CD4-positive, alpha-beta T cell (primary cell): ENCODE measurements at places on chromosomes 3 and 15.

GRCh38 chr15:96037584-96037983 lies 292.9 kb upstream of the NR2F2 start:
- no peak for DNase-seq

- no peak for DNase-seq
Observed at GRCh38 chr3:23086831-23087230, 116.3 kb upstream of the UBE2E2 start.

GRCh38 chr3:122931636-122932035 lies 95.9 kb downstream of the SEMA5B start:
- no peak for DNase-seq

- no peak for DNase-seq
Observed at GRCh38 chr3:195195321-195196209, 75.4 kb downstream of the XXYLT1 start.

DNA sequence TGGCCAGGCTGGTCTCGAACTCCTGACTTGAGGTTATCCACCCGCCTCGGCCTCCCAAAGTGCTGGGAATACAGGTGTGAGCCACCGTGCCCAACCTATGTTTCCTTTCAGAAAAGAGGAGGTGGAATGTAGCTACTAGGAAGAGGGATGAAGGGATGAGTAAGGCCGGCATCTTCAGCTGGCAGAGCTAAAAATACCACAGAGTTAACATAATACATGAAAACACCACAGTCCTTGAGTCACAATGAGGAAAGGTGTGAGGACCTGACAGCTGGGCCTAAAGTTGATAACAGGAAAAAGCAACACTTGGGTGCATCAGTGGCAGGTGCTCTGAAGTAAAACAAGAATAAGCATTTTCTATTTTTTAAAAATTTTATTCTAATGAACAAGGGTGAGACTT lies 392.2 kb downstream of the DIPK2A start:
- DNase-seq = no peak

DNA sequence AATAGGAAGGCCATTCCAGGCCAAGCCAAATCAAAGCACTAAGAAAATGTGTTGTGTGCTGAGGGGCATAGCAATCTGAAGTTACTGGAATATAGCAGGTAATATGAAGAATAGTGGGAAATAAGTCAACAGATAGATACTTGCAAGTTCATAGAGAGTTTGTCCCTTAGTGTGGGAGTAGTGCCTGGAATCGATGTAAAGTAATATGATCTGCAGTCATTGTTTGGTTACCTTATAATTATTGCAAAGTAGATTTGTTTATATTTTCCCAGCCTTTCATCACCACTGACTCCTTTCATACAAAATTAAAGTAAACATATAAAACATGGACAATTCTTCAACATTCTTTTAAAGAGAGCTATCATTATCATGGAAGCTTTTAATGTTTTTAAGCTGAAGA lies 420.9 kb upstream of the NECTIN3 start:
- DNase-seq = no peak

GRCh38 chr3:133367956-133368355 lies 31.9 kb upstream of the BFSP2 start:
- DNase-seq = no peak

DNA sequence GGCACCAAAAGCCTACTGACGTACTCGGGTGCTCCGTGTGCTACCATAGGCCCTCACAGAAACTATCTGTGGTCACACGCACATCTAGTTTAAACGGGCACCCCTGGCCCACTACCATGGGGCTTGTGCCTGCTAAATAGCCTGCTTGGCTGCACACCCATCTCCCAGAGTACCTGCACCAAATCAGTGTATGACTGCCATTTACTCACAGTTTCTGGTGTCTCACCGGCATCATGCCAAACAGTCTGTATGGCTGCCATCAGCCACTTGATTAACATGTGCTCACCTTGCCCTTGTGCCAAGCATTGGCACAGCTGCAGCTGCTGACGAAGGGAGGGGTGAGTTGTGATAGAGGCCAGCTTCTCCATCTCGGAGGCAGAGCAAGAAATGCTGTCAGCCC lies 232.7 kb downstream of the IGSF11 start:
- no peak for DNase-seq
